ENCODE measurements at places on chromosomes 12 and 14.

GRCh38 chr12:88985011-88985410, 367.3 kb downstream of the DUSP6 start:
- no peak for DNase-seq

- DNase-seq, result no peak
These were observed 165.4 kb downstream of the PHETA1 start for GRCh38 chr12:111203446-111203845.

DNA sequence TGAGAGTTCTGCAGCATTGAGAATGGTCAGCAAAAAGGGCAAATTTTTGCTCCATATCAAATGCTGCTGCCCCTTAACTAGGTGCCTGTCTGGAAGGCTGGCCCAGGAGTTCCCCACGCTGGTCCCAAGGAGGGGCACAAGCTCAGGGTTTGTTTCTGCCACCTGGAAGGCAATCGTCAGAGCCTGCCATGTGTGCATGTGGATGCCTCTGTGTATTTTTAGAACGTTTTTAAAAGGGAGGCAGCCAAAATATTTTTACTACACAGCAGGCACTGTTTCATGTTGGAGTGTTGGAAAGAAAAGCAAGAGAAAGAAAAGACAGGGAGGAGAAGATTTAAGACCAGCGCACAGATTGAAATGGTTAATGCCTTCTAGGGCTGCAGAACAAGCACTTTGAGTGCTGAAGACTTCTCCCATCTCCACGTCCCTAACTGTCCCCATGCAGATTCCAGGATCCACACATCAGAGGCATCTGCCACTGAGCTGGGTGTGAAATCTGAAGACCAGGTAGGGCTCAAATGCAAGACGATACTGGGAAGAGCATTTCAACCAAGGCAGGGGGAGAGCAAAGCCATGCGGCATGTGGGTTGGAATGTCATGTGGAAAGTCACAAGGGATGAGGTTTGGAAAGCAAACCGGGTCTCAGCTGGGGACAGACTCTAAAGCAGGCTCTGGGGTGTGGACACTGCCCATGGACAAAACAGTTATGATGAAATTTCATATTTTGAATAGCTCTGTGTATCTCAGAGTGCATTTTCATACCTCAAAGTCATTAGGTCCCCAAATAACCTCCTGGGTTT, 557.2 kb downstream of the BCL11B start:
- no peak for DNase-seq

DNA sequence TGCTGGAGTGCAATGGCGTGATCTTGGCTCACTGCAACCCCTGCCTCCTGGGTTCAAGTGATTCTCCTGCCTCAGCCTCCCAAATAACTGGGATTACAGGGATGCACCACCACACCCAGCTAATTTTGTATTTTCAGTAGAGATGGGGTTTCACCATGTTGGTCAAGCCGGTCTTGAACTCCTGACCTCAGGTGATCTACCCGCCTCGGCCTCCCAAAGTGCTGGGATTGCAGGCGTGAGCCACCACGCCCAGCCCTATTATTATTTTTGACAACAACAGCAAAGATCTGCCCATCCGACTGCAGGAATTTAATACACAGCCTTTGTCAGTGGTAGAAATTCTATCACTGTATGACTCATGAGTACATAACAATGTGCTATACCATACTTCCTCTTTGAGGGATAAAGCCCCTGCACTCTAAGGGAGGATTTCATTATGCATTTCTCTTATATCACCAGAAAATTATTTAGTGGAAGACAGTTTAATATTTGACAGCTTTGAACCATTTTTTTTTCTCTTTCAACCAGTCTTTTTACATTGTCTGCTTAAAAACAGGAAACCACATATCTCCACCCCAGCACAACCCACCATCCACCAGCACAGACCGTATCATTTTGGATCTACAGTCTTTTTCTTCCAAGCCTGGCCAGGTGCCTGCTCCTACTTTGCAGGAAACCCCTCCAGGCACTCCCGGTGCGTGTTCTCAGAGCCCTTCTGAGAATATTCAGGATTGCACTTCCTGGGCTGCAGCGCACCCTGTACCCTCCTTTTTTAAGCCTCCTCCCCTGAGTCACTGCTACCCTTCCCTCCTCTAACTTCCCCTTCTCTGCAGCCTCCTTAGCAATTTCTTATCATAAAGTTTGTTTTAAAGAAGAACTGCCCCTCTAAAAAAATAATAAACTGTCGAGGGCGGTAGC, 594 bp downstream of the ARHGDIB start:
- DNase-seq, result no peak

GRCh38 chr12:77421152-77421551, 355.8 kb upstream of the E2F7 start:
- DNase-seq, result no peak

GRCh38 chr12:75814851-75815754, 216.5 kb downstream of the PHLDA1 start:
- no peak for DNase-seq

- no peak for DNase-seq
These were observed 11.1 kb downstream of the DAAM1 start for GRCh38 chr14:59199614-59200013.

GRCh38 chr14:99420711-99421110, 59.9 kb downstream of the SETD3 start:
- peak; percentile 67 for DNase-seq

- DNase-seq, result no peak
These were observed 168.1 kb downstream of the PRKCH start for GRCh38 chr14:61489512-61489911.

GRCh38 chr14:26846388-26846787, 248.6 kb upstream of the NOVA1 start:
- DNase-seq, result no peak

- DNase-seq, result no peak
These were observed 26.4 kb downstream of the ZCCHC8 start for GRCh38 chr12:122474324-122474716.

- no peak for DNase-seq
These were observed 27.0 kb upstream of the CPM start for GRCh38 chr12:68959891-68960464.

DNA sequence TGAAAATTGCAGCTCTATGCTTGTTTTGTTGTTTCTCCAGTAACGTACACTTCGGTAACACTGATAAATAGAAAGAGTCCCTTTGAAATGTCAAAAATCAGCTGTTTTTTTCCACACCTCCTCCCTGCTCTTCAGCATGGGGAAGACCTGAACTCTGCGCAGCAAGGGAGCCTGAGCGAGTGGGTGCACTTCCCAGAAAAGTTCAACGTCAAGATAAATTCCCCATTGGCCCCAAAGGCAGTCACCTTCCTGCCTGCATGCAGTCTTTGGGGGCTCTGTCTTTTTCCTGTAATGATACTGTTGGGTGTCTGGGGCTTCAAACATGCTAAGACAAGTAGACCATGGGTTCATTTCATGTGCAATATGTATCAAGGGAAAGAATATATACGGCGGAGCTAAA, 8.8 kb upstream of the FOXG1 start:
- DNase-seq, result no peak
